Cardiac ventricle fibroblast (primary cell): ENCODE measurements at places on chromosomes 4 and X. TPM values are rescaled to one million over a fixed set of nuclear protein-coding genes. Genes with fewer than 3 reads are reported as not detected.

Gene DRD5
- total RNA-seq: not detected in 2 replicates

Gene TMEM255A
- not detected in 2 replicates for total RNA-seq

Gene CTSO
- 27.5 and 28.2 TPM in 2 replicates for total RNA-seq

Gene DSPP
- total RNA-seq: not detected in 2 replicates

Gene SPCS3
- total RNA-seq: 42.2 and 53.1 TPM in 2 replicates

Gene SSX4
- total RNA-seq: not detected in 2 replicates

Gene NDNF
- 0.12 and 0.20 TPM in 2 replicates for total RNA-seq

Gene ADH1A
- not detected in 2 replicates for total RNA-seq

Gene SMR3B
- not detected in 2 replicates for total RNA-seq

Gene ETDA
- not detected in 2 replicates for total RNA-seq

Gene ATOH1
- total RNA-seq: not detected in 2 replicates

Gene CTAG2
- not detected in 2 replicates for total RNA-seq

Gene SH2D1A
- total RNA-seq: not detected in 2 replicates

Gene DCX
- total RNA-seq: 0.06 TPM in 1 of 2 replicates, not detected in the other

Gene RGN
- total RNA-seq: 0.12 and 0.15 TPM in 2 replicates

Gene PDHA2
- total RNA-seq: not detected in 2 replicates

Gene SSX2
- not detected in 2 replicates for total RNA-seq

Gene GPR173
- total RNA-seq: 1.7 and 2.6 TPM in 2 replicates

Gene CHRNA9
- total RNA-seq: not detected in 2 replicates

Gene NKX3-2
- not detected in 2 replicates for total RNA-seq

Gene CTAG1A
- not detected in 2 replicates for total RNA-seq

Gene PHKA2
- total RNA-seq: 6.1 and 13.8 TPM in 2 replicates
